ENCODE measurements at places on chromosomes 12 and 14.

DNA sequence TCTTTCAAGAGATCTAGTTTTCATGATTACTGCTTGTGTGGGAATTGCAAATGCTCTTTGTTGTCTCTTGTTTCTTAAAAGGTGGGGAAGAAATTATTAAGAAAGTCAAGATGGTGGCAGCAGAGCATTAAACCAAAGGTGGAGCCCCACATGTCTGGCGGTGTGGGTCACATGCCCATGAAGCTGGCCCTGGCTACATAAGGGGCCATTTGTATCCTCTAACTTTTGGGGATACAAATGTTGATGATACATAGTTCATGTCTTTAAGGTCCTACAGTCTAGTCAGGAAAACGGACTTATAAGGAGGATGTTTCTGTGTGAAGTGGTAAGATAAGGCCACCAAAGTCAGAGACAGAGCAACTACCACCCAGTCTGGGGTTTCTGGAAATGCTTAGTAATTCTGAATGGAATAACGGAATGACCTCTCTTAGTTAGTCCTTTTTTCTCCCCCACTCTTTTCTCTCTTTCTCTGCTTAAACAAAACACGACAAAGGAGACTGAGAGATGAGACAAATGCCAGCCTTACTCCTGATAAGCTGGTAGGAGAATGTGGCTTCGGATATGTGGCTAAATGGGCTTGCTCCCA is 39.9 kb upstream of the PTHLH start:
- no peak for DNase-seq

DNA sequence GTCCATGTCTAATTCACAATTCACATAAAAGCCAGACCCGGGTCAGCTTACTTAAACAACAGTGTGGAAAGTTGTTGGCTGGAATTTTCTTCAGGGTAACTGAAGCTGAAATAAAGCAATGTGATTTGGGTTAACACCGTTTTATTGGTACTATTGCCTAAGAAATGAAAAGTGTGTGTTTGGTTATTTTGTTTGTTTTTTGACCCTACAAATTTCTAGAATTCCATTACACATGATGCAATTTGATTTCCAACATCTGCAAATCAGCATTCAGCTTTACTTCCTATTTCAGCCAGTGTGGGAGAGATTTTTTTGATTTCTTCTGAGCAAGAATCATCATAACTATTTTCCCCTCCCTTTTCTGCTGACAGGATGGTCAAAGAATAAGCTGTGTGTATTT is 45.7 kb upstream of the CLMN start:
- no peak for DNase-seq

GRCh38 chr14:95011445-95012006 is 145.8 kb downstream of the DICER1 start:
- DNase-seq, result no peak

DNA sequence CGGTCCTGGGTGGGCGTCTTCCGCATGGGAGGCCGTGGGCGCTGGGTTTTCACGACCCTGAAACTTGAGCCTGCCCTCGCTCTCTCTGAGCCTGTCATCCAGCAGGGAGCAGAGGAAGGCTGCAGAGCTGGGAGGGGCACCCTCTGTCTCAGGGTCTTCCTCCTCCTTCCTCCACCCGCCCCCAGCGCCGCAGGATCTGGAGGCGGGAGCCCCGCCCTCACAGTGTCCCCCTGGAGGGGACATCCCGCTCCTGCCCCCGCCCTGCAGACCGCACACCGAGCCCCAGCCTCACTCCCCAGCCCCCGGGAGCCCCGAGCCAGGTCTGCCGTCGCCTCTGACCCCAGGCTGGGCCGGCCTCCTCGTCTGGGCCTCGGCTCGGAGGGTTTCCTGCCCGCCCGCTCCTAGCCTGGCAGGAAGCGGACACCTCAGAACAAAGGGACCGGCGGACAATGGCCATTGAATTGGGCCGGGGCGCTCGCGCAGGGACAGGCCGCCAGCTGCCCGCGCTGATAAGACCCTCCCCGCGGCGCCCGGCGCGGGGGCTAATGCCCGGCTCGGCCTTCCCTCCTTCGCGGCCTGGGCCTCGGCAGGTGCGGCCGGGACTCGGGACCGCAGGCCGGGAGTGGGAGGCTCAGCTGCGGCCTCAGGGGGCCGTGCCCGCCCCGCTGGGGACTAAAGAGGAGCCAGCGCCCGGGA is 15.3 kb upstream of the NUDT14 start:
- no peak for DNase-seq

GRCh38 chr12:64806173-64806572 is 18.3 kb upstream of the TBC1D30 start:
- no peak for DNase-seq

DNA sequence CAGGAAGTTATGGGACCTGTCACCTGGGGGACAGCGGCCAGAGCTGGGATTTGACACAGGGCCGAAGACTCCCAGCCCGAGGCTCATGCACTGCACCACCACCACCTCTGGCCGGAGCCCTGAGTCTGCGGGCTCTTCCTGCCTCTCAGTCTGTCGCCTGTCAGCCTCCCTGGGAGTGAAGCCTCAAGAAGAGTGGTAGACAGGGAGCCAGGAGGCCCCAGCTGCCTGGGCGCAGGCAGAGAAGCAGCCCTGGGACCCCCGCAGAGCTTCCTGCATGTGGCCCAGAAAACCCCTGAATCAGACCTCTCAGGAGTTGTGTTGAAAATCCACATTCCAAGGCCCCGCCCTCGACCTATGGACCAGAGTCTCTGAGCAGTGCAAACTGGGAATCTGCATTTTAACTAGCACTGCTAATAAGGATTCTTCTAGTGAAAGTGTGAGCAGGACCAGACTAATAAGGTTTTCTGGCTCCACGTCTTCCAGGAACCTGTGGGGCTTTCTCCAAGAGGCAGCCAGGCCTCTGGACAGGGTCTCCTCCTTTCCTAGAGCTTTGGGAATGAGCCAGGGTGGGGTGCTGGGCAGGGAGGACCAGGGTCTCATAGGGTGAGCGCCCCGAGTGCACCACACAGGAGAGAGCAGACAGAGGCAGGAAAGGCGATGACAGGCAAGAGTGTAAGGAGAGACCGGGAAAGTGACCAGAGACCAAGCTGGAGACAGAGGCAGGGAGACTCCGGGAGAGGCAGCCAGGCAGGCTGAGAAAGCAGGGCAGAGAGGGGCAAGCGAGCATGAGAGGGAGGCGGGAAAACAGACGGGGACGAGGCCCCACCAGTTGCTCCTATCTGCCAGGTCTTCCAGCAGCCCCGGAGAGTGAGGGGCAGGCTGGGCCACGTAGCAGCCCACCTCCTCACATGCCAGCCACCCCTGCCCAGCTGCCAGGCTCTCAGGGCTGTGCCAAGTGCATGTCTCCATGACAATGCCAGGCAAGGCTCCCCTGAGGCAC is 112.4 kb downstream of the BCL11B start:
- DNase-seq, result no peak

DNA sequence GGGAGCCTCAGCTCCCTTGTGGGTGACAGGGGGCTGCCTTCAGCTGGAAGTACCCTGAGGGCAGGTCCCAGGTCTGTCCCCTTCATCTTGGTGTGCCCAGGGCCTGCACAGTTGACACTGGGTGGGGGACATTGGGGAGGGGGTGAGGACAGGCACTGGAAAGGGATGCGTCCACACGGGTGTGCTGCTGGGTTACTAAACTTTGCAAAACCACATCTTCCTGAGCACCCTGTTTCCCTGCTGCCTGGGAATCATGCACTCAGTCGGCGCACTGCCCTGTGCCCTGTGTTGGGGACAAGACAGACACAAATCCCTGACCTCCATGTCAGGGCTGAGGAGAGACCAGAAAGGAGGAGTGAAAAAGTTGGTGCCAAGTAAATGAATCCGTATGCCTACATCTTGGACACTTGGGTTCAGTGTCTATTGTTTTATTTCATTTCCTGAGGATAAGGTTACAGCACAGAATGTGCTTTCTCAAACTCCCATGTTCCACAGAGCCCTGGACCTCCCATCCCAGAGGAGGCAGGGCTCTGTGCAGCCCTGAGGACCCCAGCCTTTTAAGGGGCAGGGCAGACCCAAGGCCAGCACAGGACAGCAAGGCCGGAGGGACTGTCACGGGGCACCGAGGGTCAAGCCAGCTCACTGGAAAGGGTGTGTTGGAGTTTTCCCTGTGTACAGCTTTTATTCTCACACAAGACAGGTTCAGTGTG is 2.9 kb upstream of the SLC25A29 start:
- no peak for DNase-seq

DNA sequence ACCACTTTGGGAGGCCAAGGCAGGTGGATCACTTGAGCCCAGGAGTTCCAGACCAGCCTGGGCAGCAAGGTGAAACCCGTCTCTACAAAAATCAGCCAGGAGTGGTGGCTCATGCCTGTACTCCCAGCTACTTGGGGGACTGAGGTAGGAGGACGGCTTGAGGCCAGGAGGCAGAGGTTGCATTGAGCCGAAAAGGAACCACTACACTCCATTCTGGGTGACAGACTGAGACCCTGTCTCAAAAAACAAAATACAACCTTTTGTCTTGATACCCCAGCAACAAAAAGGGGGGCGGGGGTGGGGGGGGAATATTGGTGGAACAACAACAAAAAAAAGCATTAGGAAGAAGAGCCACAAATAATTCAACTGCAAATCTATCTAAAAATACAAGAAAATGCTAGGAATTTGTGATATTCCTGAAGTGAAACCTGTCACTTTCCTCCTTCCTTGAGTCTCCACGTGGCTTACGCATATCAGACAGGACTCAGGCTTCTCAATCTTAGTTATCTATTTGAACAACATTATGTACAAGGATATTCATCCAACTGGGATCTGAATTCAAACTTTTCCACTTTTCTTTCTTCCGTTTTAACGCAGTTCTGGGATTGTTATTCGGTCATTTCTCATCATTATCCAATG is 1.3 kb downstream of the R3HDM2 start:
- DNase-seq, result no peak

DNA sequence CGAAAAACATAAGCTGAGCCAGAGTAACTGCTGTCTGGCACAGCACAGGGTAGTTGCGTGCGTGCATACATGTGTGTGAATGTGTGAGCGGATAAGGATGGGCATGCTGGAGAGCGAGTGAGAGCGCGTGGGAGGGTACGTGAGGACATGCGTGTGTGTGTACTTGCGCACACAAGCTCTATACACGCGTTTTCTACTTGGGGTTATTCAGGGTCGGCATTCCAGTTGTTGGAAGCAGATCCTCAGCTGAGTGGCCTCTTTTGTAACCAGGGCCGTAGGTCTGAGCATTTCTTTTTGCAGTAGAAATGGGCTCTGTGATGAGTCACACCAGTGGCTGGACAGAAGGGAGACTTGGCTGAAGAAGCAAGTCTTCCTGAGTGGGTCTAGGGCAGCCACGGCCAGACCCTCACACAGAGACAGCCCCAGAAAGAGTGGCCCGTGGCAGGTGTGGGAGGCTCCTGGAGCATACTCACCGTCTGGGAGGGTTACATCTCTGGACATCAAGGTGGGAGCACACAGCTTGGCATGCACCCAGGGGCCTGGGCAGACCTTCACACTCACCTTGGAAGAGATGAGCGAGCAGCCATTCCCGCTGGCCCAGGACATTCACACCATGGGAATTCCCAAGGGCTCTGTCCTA is 78.0 kb downstream of the LRRC74A start:
- peak; percentile 64 for DNase-seq

GRCh38 chr14:68704736-68705720 is 87.8 kb downstream of the ZFP36L1 start:
- DNase-seq, result peak; percentile 82

- no peak for DNase-seq
Measured at GRCh38 chr12:98653866-98654493, 8.9 kb downstream of the APAF1 start.
